ENCODE measurements at places on chromosomes 13 and 19.

DNA sequence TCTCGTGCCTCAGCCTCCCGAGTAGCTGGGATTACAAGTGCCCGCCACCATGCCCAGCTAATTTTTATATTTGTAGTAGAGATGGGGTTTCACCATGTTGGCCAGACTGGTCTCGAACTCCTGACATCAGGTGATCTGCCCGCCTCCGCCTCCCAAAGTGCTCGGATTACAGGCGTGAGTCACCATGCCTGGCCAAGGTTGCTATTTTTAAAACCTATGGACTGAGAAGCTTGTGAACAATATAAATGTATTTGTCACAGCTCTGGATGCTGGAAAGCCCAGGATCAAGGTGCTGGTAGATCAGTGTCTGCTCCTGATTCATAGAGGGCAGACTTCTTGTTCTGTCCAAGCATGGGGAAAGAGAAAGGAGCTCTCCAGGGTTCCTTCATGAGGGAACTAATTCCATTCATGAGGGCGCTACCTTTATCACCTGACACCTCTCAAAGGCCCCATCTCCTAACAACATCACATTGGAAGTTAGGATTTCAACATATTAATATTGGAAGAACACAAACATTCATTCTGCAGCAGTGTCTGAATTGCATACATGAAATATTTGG lies 16.1 kb downstream of the CARD8 start:
- DNase-seq = no peak

GRCh38 chr13:76223565-76223964 lies 587.4 kb downstream of the LMO7 start:
- DNase-seq = no peak

DNA sequence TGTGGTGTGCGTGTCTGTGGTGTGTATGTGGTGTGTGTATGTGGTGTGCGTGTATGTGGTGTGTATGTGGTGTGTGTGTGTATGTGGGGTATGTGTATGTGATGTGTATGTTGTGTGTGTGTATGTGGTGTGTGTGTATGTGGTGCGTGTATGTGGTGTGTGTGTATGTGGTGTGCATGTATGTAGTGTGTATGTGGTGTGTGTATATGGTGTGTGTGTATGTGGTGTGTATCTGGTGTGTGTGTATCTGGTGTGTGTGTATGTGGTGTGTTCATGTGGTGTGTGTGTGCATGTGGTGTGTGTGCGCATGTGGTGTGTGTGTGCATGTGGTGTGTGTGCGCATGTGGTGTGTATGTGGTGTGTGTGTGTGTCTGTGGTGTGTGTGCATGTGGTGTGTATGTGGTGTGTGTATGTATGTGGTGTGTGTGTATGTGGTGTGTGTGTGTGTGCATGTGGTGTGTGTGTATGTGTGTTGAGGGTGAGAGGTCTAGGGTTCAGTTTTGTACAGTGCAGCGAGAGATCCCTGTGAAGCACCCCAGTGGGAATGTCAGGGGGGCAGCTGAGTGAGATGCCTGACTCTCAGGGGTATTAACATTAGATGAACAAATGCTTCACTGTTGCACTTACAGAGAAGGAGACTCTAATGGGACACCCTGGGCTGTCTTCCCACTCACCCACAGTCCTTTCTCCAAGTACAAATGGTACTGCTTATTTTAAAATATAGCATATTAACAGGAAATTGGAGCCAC lies 61.3 kb upstream of the MEDAG start:
- no peak for DNase-seq

GRCh38 chr13:57665481-57665880 lies 33.9 kb downstream of the PCDH17 start:
- no peak for DNase-seq

GRCh38 chr19:37979547-37980082 lies 72.6 kb downstream of the SIPA1L3 start:
- DNase-seq = no peak

DNA sequence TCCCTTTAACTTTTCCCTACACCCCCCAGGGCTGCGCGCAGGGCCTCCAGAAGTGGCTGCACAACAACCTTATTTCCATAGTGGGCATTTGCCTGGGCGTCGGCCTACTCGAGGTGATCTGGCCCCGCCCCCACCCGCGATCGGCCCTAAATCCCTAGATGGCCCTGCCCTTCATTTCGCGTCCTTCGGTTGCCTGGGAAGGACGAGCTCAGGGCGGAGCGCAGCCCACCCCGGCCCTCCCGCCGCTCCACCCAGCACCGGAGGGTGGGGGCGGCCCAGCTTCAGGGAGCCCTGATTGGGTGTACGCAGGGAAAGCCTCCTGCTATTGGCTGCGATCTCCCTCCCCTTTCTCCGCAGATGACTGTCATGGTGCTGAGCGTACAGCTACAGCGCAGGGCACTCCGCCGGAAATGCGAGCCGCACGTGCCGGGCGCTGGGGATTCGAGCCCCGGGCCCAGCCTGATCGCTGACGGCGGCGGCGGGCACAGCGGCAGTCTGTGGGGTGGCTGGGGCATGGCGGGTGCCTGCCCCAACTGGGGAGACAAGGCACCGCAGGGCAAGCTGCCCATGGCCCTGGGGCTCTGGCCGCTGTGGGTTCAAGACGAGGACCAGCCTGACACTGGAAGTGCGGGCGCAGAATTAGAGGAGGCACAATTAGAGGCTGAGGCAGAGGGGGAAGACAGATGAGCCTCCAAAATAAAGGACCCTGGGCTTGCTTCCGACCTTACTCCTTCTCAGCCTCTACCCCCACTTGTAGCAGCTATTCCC lies 4.3 kb downstream of the CD37 start:
- DNase-seq = no peak

GRCh38 chr13:97215325-97215724 lies 6.8 kb upstream of the MBNL2 start:
- no peak for DNase-seq

DNA sequence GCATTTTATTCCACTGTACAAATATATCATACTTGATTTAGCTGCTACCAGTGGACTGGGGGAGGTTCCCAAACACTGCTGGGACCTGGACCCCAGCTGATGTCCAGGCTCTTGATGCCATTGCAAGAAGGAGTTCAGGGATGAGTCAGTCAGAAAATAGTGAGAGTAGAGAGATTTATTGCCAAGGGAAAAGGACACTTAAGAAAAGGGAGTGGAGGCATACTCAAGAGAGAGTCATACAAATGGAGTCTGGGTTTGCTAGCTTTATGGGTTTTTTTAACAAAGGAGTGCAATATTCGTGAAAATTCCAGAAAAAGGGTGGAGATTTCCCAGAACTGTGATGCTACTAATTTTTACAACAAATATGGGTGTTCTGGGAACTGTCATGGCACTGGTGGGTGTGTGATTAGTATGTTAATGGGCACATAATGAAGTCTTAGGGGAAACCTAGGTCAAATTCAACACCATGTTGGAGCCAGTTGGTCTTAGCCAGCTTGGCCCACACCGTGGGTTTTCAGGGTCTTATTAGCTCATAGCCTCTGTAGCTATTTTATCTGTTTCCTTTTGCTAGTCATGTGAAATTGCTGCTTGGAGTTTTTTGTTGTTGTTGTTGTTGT lies 36.2 kb downstream of the GPC6 start:
- no peak for DNase-seq

DNA sequence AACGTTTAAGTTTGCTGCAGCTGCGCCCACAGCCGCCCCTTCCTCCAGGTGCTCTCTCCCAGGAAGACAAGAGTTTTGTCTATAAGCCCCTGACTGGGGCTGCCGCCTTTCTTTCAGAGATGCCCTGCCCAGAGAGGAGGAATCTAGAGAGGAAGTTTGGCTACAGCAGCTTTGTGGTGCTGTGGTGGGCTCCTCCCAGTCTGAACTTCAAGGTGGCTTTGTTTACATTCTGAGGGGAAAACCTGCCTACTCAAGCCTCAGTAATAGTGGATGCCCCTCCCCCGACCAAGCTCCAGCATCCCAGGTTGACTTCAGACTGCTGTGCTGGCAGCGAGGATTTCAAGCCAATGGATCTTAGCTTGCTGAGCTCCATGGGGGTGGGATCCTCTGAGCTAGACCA lies 6.4 kb upstream of the ERICH6B start:
- DNase-seq = no peak

DNA sequence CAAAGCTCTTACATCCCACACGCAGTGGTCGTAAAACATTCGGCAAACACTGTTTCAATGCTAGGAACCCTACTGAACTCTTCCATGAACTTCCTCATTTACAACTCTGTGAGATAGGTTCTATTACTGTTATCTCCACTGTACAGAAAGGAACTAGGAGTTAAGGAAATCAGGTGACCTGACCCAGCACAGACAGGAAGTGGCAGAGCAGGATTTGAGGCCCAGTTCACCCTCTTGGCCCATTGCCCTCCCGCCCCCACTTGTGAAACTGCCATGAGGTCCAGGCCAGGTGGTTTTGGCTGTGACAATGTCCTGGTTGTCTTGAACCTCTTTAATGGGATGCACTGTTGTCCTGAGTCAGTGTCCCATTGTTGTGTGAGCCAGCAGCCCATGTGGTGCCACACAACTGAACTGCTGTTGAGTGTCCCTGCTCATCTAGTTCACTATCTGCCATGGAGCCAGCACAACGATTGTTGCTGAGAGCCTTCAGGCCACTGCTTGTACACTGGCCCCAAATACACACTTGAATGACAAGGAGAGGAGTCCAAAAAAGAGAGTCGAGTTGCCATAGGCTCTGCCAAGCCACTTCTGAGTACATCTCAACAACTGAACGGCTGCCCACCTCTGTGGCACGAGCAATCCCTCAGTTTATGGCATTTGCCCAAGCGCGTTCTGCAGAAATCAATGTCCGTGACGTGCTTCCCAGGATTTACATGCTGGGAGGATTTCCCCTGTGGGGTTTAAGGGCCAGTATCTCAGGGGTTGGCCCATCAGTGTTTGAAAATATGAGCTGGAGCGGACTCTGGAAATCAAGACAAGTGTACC lies 484.6 kb downstream of the TSHZ3 start:
- DNase-seq = no peak

DNA sequence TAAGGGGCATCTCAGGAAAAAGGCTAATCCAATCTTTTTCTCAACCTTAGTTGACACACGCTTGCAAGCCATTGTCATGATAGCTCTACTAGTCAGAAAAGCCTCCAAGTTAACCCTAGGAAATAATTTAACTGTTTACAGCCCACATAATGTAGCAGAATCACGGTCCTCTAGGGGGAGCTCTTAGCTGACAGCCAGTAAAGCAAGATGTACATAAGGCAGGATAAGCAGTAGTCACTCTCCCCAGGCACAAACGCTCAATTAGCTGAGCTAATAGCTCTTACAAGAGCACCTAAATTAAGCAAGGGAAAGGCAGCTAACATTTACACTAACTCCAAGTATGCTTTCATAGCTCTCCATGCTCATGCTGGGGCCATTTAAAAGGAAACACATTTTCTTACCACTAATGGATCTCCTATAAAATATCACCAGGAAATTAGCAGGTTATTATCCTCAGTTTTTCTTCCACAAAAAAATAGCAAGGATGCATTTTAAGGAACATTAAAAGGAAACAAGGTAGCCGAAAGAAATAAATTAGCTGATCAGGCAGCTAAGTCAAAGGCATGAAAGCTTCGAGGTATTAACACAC lies 33.7 kb upstream of the ZSCAN5A start:
- no peak for DNase-seq

- no peak for DNase-seq
Measured at GRCh38 chr13:109509154-109509900, 277.1 kb downstream of the IRS2 start.

Data from activated CD8-positive, alpha-beta memory T cell treated with anti-CD3 and anti-CD28 coated beads for 48 hours (primary cell).